ENCODE measurements at places on chromosomes 3 and 15.

GRCh38 chr3:179806177-179806576, 153.3 kb downstream of the USP13 start:
- DNase-seq, result peak; percentile 48

GRCh38 chr3:165440380-165440779, 244.2 kb upstream of the SLITRK3 start:
- DNase-seq, result no peak

GRCh38 chr15:60656481-60656880, 177.5 kb upstream of the ICE2 start:
- DNase-seq, result no peak

GRCh38 chr3:40597441-40597840, 72.7 kb downstream of the ZNF621 start:
- peak; percentile 10 for DNase-seq

Measured in fibroblast of skin of back (primary cell).